ENCODE measurements at places on chromosomes 5 and 9.

- no peak for DNase-seq
Measured at GRCh38 chr5:138543730-138544104, 681 bp upstream of the ETF1 start.

GRCh38 chr5:4817767-4818166, 322.4 kb upstream of the ADAMTS16 start:
- DNase-seq: no peak

DNA sequence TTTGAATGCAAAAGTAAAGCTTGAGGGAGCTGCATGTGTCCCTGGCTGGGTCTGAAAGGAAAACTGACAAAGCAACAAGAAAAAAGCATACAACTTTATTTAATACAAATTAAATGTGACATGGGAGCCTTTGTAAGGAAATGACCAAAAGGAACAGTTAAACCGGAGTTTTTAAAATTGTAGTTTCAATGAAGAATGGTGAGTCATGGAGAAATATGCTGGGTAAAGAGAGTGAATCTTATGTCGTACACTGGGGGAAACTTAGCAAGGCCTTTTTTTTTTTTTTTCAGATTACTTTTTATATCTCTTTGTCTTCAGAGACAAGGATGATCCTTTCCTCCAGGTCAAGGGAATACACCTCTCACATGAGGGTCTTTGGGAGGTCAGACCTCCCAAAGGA, 50.1 kb upstream of the FBXL17 start:
- DNase-seq: no peak

DNA sequence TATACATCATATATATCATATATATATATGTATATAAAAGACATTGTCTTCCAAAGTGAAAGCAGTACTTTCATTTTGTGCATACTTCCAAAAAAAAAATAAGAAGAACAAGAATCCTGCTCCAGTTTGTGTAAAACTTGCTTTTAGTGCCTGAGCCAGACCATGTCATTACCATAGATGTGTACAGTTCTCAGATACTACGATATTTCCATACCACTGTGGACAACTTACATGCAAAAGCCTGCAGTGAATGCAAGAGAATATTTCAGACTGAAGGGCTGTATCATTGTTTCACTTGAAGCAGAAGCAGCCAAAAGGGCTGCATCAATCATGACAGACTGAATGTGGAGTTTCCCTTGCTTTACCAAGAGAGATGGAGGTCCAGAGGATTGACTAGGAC, 72.6 kb upstream of the CYLC2 start:
- no peak for DNase-seq

GRCh38 chr9:18834740-18835361, 198.2 kb downstream of the SAXO1 start:
- DNase-seq: no peak

DNA sequence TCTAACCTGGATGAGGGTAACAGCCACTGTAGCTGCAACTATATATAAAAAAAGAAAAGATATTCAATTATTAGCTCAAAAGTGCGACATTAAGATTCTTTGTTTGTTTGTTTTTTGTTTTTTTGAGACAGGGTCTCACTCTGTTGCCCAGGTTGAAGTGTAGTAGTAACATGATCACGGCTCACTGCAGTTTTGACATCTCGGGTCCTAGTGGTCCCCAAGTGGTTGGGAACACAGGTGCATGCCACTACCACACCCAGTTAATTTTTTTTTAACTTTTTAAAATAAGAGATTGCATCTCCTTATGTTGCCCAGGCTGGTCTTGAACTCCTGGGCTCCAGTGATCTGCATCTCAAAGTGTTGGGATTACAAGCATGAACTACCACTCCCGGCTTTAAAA, 61.8 kb downstream of the MEF2C start:
- no peak for DNase-seq

- DNase-seq: no peak
Measured at GRCh38 chr9:126036881-126037291, 289.7 kb downstream of the PBX3 start.

DNA sequence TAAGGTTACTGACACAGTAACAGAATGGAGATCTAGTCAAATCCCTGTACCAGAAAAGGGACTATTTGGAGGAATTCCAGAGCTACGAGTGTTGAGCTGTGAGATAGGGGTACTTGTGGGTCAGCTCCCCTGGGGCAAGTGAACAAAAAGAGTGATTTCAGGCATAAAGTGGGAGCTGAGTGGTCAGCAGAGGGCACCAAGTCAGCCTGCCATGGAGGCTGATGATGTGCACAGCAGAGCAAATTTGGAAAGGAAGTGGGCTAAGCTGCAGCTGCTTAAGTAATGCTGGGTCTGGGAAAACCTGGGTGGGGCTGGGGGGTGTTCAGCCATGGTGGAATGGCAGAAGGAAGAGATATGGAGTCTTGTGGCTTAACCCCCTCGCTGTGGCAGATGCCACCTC, 327.9 kb downstream of the NTRK2 start:
- DNase-seq: no peak

GRCh38 chr9:85108229-85108628, 438.7 kb downstream of the NTRK2 start:
- DNase-seq: no peak

DNA sequence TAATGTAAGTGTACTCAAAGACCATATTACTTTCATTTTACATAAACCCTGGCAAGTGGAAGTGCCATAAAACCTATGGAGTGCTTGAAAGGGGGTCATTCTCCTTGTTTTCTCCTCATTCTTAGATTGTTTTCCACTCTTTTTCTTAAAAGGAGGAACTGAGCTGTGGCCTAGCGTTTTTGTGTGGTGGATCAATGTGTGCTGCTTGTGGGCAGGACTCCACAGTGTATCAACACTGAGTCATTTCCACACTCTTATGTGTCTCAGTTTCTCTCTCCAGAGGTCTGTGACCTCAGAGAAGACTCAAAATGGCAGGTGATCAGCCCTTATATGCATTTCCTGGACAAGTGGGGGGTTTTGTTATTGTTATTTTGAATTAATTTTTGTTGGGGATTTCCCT, 516.1 kb upstream of the CDH10 start:
- DNase-seq: no peak

- DNase-seq: no peak
Measured at GRCh38 chr9:108683245-108683644, 172.5 kb downstream of the ACTL7B start.

DNA sequence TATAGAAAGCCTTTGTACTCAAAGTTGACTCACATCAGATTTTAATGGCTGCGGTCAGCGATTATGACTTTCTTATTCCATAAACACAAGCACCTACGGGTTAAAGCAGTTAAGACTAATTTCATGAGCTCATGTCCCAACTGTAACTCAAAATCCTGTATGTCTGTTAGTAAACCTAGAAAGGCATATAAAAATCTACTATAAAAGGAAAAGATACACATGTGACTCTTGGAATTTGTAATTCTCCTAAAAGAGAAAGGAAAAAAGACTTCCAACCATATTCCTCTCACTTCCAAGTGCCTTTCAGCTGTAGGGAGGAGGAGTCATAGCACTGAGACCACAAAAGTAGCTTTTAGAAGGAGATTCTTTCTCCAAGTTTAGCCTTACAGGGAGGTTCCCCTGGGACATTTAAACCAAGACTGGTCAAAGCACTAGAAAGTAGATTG, 129.1 kb downstream of the EBF1 start:
- no peak for DNase-seq

GRCh38 chr5:117455236-117456233, 880.9 kb upstream of the SEMA6A start:
- DNase-seq: no peak

DNA sequence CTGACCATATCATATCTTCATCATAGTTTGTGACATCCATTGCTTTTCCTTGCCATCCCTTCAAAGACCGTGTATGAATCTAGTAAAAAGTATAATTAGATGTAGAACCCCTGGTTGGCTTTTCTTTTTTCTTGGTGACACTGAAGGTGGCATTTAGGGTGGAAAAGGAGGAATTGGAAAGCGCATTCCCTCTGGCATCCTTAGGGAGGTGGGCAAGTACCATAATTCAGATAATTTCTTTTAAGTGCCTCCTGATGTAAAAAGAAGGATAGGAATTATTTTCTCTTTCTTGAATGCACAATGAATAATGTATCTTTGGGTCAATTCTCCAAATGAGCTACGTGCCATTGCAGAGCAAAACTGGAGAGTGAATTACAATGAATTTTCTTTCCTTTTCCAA, 73.2 kb upstream of the SMARCA2 start:
- DNase-seq: no peak

DNA sequence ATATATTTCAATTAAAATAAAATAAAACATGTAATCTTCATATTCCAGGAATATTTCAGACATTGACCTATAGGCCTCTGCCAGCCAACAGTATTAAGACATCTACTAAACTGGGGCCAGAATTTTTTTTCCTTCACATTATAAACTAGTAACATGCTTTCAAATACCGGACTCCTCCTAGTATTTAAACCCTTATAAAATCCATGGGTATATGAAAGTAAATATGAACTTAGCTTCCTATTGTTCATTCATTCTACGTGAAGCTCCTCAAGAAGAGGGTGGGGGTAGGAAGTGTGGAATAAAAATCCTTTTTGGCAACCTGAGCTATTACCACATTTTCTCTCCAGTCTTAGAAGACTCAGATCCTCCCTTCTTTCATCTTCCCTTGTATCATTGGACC, 16.4 kb downstream of the SEMA5A start:
- DNase-seq: no peak

DNA sequence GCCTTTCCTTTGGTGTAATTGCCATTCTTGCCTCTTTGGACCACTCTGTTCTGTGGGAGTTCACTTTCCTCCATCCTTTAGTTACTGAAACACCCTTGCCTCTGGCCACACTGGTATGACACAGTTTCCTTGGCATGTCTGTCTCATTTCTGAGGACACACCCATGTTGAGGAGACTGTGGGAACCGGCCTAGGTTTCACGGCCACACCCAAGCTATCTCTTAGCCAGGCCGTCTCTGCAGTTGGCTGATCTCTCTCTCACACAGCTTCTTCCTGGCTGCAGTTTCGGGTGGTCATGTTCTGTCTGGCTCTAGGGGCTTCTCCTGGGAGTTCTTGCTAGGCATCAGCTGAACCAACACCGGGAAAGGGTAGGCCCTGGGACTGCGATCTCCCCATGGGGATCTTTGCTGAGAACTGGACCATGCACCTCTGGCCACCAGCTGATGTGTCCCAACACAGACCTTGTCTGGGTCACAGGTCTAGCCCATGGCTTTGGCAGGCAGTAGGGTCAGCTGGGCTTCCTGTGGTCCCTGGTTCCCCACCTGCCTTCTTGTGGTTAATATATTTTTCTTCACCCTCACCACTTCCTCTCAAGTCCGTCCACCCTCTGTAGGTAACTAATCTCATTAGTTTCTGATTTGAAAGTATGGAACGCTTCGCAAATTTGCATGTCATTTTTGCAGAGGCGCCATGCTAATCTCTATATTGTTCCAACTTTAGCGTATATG, 24.9 kb downstream of the ARHGEF37 start:
- DNase-seq: no peak

DNA sequence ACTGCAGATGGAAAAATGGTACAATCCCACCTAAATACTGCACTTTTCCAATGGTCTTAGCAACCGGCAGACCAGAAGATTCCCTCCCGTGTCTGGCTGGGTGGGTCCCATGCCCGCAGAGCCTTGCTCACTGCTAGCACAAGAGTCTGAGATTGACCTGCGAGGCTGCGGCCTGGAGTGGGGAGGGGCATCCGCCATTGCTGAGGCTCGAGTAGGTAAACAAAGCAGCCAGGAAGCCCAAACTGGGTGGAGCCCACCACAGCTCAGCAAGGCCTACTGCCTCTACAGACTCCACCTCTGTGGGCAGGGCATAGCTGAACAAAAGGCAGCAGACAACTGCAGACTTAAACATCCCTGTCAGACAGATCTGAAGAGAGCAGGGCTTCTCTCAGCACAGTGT, 221.6 kb upstream of the CTNND2 start:
- DNase-seq: no peak

GRCh38 chr5:51566953-51567352, 183.7 kb downstream of the ISL1 start:
- DNase-seq: no peak

DNA sequence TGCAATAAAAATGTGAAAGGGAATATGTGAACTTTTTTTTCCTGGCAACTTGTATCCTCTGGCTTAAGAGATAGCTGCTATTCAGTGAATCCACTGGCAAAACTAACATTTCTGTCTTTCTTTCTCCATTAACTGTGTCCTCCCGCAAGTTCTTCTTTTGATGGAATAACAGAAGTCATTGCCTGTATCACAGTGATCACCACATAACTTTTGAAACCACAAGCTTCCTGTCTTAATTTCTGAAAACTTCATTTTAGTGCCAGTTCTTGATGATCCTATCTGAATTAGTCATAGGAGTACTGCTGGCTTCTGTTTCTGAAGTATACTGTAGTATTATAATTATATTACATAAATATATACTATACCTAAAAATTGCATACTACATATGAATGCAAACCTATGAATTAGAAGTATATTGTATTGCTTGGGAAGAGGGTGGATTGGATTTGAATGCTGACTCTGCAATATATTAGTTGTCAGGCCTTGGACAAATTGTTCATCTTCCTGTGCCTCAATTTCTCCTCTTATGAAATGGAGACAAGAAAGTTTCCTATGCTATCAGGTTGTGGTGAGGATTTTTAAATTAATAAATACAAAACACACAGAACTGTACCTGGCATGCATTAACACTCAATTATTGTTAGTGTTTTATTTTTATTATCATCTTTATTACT, 441.6 kb downstream of the CETN3 start:
- no peak for DNase-seq

DNA sequence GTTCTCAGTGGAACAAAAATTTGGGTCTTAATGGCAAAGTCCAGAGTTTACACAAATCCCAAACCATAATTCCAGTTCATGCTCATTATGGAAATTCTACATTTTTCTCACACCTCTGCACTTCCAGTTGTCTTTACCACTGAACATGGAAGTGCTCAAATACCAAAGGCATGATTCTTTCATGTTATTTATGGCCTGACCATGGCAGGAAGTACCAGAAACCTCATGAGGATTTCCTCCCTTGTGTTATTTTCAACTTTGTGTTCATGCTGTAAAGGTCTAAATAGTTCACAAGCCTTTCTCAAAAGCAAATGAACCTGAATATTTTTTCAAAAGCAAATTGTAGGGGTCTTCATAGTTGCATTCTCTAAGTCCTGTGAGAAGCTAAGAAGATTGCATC, 82.0 kb upstream of the ITGA1 start:
- DNase-seq: no peak

- DNase-seq: no peak
Measured at GRCh38 chr9:136806067-136806466, 1.7 kb upstream of the RABL6 start.

DNA sequence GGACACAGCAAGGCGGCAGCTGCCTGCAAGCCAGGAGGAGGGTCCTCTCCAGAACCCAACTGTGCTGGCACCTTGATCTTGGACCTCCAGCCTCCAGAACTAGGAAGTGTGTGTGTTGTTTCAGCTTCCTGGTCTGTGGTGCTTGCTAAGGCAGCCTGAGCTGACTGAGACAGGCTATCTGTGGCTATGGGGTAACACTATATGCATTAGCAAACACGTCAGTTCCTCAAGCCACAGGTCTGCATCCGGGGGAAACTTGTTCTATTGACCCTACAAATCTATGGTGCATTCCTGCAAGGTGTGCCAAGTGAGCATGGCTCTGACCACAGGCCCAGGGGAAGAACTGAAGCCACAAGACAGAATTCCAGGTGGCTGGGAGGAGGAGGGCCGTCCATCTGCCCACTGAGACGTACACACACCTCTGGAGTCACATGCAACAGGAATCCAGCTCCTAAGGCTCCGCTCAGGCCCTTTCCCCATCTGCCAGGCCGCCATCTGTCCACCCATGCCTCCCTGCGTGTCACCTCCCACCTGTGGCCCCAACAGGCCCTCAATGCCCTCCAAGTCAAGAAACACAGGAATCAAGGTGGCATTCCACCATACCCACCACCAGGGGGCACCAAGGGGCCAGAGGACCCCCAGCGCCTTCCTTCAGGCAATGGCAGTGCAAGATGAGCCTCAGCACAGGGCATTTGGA, 174.9 kb downstream of the ROR2 start:
- DNase-seq: peak; percentile 18

All from stimulated activated CD8-positive, alpha-beta memory T cell treated with anti-CD3 and anti-CD28 coated beads, Interleukin-4, amount 100 ng/mL, for 1 hour (primary cell).